Daoy (cell line): ENCODE measurements at places on chromosomes 7 and 10. TPM values are rescaled to one million over a fixed set of nuclear protein-coding genes. Genes with fewer than 3 reads are reported as not detected.

DNA sequence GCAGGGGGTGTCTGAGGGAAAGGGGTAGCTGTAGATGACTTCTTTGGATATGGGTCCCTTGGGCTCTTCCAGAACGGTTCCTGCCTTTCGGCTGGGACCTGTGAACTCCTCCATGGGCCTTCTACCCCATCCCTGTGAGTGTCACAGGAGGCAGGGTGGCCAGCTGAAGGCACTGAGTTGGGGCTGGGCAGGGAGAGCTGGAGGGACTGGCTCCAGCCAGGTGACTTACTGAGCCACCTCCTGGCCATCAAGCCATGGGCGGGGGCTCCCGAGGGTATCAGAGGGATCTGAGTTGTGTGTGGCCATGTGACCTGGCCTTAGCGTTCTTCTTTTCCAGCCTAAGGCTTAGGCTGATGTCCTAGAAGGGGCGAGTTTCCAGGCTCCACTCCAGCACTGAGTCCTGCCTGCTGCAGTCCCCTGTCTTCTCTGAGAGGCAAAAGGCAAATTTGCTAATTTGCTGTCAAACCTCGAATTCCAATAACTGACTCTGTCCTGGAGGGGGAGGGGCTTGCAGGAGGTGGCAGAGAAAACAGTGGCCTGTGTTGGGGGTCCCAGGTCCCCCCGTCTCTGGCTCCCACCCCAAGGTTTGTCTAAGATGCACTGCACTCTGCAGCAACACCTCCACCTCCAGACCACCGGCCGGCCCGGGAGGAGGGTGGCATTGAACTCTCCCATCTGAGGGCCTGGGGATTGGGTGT, 27.2 kb downstream of the ADCYAP1R1 start:
- no peak for DNase-seq

The MRPL43 gene
- 50.8 and 57.7 TPM in 2 replicates for total RNA-seq

DNA sequence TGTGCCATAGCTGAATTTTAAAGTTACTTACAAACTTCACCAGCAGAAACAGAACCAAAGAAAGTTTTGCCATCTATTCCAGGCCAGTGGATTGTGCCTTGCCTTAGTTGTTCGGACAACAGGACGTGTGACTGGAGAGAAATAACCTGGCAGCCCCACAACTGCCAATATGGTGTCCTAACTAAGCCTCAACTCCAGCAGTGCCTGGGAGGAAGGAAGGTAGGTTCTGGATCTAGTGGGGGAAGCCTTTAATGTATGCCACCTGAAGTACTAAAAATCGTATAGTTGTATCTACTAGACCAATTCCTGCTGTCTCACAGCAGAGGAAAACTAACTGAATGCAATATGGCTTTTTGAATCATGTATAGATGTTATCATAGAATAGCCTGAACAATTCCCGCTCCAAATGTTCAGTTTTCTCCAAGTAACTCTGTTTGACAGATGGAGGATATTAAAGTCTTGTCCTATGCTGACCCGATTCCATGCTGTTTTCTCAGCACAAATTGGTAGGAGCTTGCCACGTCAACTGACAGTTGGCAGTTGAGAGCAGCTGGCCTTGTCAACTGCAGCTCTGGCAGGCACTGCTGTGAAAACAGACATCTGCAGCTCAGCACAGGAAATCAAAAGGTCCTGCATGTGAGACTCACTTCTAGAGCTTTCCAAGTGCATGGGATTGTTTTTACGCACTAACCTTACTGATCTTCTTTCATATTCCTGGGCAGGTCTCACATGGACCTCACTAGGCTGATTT, 84.5 kb upstream of the WNT16 start:
- no peak for DNase-seq

DNA sequence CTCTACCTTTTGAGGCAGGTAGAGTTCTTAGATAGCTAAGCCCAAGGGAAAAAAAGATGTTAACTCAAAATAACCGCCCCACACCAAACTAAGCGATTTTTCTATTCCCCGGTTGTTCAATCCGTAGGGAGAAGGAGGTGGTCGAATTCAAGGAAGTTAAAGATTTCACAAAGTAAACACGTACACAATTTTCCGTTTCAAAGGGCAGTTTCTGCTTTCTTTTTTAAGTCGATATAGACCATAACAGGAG, 842 bp downstream of the KBTBD2 start:
- DNase-seq, result no peak

DNA sequence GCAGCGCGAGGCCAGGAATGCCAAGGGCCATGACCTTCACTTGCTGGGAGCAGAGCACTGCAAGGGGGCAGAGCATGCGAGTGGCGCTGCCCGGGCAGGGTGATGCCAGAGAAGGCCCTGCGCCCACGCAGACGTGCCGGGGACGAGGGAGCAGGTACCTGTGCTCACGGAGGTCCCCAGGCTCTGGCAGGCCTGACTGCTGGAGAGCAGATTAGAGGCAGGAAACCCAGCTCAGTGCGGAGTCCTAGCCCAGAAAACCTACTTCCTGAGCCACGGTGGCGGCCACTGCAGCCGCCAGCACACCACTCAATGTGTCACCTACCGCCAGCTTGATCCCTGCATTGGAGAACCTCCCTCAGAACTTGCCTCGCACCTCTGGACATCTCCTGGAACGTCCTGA, 148.4 kb downstream of the MAD1L1 start:
- no peak for DNase-seq

The FBXO24 gene
- total RNA-seq, result 0.17 TPM in 1 of 2 replicates, not detected in the other

DNA sequence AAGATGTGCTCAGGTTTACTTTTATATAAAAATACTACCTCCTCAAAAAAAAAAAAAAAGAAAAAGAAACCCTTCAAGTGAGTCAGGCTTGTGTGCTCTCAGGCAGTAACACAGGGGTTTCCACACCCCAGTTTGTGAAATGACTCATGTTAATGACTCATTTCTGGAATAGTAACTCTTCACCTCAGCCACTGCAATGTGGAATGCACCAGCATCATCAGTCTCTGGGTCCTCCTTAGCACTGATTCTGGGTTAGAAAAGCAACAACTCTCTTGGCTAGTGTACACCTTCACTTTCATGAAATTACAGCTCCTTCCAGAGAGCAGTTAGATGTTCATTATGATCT, 110.6 kb downstream of the EMX2 start:
- DNase-seq, result peak; percentile 86

- DNase-seq, result no peak
These were observed 34.0 kb downstream of the SMKR1 start for GRCh38 chr7:129536323-129536722.

- DNase-seq, result no peak
These were observed 39.8 kb upstream of the C10orf67 start for GRCh38 chr10:23384364-23384763.

DNA sequence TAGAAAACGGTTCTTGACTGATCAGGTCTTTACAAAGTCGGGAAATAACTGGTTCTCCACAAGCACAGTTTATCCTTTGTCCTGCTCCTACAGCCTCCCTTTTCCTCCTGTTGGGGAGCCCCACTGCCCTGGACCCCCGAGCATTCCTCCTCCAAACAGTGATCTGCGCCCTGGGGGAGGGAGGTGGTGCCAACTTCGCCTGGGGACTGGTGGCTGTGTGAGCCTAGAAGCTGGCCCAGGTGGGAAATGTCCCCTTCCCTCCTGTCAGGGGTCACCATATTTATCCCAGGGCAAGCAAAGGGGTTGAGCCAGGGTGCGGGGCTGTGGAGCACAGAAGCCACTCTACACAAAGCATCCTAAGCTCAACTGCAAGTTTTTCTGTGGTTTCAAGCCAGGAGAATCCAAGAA, 5.2 kb downstream of the HMX3 start:
- no peak for DNase-seq

GRCh38 chr10:79601939-79602338, 8.8 kb upstream of the SFTPA1 start:
- no peak for DNase-seq

DNA sequence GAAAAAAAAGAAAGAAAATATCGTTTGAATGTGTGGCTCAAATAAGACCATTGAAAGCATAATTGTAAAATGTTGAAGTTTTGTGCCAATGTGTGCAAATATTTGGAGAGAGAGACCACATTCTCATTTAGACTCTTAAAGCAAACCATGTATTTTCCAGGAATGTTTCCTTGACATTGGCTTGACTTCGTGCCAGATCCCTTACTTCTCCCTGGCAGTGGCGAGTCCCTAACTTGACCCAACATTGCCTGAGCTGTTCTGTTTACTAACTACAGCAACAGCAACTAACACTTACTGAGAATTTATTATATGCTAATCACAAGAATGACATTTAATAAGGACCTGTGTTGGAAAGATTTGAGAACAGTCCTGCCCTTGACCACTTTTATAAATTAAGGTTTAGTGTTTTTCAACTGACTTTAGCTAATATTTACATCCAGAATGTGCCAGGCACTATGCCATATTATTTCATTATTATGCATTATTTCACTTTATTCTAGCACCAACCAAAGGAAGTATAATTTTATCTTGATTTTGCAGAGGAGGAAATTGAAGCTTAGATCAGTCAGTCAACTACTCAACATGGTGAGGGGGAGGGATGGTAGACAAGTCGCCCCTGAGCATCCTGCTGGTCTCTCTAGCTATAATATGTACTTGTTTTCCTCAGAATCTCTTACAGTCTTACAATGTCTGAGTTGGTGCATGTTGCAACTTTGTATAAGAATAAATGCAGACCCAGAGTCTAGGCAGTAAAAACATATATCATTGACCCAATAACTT, 29.7 kb downstream of the ZNF467 start:
- no peak for DNase-seq

The THAP5 gene
- 36.1 and 39.6 TPM in 2 replicates for total RNA-seq

GRCh38 chr10:20891338-20891714, 5.8 kb downstream of the NEBL start:
- DNase-seq, result peak; percentile 77

DNA sequence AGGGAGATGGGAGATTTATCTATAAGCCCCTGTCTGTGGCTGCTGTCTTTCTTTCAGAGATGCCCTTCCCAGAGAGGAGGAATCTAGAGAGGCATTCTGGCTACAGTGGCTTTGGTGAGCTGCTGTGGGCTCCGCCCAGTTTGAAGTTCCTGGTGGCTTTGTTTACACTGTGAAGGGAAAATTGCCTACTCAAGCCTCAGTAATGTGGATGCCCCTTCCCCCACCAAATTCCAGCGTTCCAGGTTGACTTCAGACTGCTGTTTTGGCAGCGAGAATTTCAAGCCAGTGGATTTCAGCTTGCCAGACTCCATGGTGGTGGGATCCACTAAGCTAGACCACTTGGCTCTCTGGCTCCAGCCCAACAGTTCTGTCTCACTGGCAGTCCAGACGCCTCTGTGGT, 951.6 kb downstream of the CCSER2 start:
- no peak for DNase-seq

DNA sequence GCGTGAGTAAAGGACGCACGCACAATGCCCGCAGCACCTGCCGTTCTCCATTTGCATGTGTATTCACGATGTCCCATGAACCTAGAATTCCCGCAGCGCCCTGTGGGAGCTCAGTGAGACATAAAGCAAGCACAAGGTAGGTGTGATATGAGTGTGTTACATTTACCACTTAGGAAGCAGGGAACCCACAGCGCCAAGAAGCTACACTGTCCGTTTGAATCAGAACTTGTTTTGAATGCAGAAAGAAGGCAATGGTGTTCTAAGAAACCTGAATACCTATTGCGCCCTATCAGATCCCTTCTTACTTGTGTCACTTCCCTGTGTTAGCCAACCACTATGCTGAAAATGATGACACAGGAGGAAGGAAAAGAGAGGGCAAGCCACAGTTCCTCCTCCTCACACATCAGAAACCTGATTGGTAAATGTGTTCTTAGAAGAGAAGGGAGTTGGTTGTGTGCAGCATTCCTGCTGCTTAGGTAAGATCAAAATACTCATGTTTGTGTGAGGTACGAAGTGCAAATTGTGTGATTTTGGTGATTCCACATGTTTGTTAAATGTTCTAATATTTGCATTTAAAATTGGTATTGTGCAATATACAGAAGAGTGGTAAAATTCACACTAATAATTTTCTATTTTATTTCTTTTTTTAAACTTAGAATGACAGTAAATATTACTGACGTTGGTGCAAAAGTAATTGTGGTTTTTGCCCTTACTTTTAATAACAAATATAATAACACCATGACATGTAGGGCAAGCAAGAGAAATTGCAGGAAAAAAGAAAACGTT, 185.4 kb downstream of the SEC23IP start:
- no peak for DNase-seq

- DNase-seq, result no peak
These were observed 6.9 kb upstream of the RGS10 start for GRCh38 chr10:119549247-119549999.

DNA sequence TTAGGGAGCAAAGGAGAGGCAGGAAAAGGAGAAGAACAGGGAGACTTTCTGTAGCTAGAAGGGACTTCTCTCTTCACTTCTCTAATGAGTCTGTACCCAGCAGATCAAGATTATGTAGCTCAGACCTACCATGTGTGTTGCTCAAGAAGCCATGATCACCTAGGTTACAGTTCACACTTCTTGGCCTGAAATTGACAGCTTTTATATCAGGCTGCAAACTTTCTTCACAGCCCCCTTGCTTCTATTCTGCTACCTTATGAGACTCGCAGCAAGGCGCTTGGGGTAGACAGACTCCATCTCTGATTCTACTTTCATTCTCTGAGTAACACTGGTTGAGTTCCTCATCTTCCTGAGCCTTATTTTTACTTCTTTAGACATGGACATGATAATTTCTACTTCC, 19.6 kb upstream of the GIMAP2 start:
- DNase-seq, result no peak

The PIK3CG gene
- 0.86 and 1.5 TPM in 2 replicates for total RNA-seq

The SEMA3D gene
- 0.95 and 1.8 TPM in 2 replicates for total RNA-seq

The FBXL15 gene
- 4.9 and 8.1 TPM in 2 replicates for total RNA-seq

GRCh38 chr10:84613336-84614021, 285.1 kb downstream of the CCSER2 start:
- peak; percentile 30 for DNase-seq

DNA sequence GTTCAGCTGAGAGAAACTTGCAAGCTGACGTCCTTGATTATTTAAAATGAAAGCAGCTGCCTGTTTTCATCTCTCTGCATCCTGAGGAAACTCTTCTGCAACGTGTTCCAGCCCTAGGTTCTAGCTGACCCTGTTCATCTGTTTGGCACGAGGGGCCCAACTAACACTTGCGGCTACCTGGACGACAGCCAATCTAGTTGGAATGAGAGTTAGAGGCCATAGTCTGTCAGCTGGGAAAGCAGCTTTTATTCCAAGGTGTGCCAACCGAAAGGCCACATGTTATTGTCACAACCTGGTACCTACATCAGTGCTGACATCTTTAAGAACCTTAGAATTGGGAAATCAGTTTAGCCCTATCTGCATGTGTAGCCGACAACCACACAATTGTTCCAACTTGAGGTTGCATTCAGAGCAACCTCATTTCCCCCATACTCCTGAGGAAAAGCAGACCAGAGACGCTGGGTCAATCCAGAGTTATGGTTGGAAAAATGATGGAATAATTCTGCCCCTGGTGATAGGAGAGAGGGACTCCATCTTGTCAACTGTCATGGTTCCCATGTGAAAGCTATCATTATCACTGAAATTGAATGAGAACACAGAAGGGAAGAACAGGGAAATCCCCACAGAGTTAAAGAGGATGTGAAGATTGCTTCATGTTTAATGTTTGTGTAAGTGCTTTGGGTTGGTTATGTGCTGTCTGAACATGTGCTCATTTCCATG, 121.6 kb downstream of the EGFR start:
- peak; percentile 73 for DNase-seq

The BLOC1S2 gene
- 67.8 and 71.7 TPM in 2 replicates for total RNA-seq

GRCh38 chr7:130823060-130823459, 89.1 kb upstream of the KLF14 start:
- no peak for DNase-seq

GRCh38 chr7:121097577-121097976, 109.1 kb downstream of the CPED1 start:
- DNase-seq, result no peak
